ENCODE measurements at places on chromosomes 11 and 22. TPM values are rescaled to one million over a fixed set of nuclear protein-coding genes. Genes with fewer than 3 reads are reported as not detected.

NAA40 gene
- 9.7 TPM for total RNA-seq

OR6A2 gene
- total RNA-seq, result 0.19 TPM

TMEM126A gene
- 41.2 TPM for total RNA-seq

TREH gene
- total RNA-seq, result not detected

RIMBP3C gene
- 0.19 TPM for total RNA-seq

NRGN gene
- total RNA-seq, result 0.40 TPM

OR5P2 gene
- total RNA-seq, result not detected
